ENCODE measurements at places on chromosomes 7 and 10. TPM values are rescaled to one million over a fixed set of nuclear protein-coding genes. Genes with fewer than 3 reads are reported as not detected.

Gene FRG2B
- total RNA-seq = not detected

Gene SFTPA1
- not detected for total RNA-seq

GRCh38 chr7:49023345-49024328 is 99.3 kb downstream of the CDC14C start:
- DNase-seq = no peak

DNA sequence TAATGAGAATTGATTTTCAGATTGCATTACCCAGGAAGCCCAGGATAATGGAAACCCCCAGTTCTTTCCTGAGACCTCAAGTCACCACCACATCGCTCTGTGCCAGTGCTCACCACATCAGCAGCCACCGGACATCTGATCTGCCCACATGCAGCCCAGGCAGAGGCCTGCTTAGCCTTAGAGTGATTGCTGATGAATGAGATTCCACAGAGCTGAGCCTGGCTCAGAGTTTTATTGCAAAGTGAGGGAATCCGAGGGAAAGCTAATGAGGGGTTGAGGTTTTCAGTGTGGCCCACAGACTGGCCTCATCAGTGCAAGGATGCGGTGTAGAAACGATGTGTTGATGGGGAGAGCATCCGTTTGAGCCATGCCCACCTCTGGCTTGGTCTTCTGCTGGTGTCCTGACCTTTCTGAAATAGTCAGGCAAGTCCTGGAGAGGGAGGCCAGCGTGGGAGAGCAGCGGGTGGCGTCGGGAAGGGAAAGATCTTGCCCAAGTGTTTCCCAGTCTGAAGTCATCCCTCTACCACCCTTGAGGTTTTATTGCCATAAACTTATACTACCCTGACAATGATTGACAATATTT is 120.3 kb downstream of the ITIH5 start:
- DNase-seq = no peak

DNA sequence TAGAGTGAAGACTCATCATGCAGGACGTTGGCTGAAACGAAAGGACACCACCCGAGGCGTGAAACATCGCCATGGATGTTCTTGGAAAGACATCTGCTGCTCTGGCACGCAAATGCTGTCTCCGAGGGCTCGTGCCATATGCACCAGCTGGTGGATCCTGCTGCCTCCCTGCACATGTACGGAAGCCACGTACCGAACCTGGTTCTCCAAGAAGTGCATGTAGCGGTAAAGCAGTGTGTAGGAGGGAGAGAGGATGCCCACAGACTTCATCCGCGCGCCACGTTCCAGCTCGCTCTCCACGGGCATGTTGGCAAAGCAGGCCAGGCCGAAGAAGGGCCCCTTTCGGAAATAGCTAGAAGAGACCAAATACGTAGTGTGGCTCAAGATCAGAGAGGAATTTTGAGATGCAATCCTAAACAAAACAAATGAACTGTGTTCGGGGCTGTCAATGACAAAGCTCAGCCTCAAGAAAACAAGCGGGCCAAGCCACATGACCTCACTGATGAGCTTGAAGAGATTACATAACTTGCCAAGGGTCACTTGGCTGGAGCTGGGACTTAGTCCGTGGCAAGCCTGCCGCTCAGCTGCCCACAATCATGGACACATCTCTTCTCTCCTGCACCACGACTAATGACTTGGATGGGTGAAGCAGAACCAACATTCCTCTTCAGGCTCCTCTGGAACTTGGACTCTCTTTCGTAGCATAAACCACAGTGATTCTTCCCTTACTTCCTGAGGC is 16.5 kb downstream of the DENND11 start:
- DNase-seq = no peak

DNA sequence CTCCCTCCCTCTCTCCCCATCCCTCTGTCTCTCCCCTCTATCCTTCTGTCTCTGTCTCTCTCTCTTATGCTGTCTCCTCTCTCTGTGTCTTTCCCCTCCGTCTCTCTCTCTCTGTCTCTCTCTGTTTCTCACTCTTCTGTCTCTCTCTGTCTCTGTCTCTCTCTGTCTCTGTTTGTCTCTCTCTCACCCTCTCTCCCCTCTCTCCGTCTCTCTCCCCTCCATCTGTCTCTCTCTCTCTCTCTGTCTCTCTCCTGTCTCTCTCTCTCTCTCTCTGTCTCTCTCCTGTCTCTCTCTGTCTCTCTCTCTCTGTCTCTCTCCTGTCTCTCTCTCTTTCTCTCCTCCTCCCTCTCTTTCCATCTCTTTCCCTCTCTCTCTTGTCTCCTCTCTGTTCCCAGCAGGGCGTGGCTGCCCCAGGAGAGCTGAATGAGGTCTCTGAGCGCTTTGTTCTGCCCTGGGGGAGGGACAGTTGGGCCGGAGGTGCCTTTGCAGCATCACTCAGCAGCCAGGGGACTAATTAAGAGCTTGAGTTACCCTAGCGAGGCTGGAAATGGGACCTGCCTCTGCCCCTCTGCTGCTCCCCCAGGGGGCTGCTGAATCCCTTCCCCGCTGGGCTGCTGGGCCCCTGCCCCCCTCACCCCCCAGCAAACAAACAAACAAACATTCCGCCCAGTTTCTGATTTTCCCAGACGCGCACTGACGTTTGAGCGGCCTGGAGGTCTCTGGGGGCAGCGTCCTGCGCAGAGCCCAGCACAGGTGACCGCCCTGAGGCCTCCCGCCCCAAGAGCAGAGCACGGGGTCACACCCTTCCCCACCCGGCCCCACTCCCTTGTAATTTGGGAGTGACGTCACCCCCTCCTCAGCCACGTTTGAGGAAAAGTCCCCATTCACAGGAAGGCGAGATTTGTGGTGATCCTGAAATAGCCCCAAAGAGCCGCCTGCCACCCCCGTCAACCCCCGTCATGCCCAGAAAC is 68.1 kb downstream of the PDGFA start:
- no peak for DNase-seq

- no peak for DNase-seq
Observed at GRCh38 chr10:5434017-5434753, 21.8 kb downstream of the NET1 start.

DNA sequence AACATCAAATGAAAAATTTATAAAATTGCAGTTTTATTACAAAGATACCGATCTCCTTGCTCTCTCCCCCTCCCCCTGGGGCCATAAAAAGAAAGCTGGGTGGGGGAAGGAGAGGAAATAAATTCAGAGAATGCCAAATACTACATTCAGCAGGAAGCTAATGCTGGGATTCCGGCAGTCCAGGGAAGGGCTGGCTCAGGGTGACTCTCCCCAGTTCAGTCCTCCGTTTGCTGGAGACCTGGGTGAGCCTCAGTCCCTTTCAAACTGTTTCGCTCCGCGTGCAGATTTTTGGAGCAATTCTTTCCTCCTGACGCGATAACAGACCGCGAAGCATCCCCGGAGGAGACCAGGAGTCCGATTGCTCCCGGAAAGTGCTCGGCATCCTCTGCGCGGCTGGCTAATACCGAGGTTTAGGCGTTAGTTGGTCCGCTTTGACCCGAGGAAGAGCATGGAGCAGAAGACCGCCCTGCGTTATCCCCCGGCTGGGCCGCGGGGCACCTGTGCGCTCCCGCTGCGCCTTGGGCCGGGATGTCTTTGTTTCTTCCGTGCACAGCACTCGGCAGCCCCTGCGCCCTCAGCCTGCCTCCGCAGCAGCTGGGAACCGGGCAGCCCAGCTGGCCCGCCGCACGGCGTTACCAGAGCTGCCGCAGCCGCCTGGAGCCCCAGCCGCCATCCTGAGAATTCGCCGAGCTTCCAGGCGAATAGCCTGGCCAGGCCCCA is 3.9 kb upstream of the HOXA2 start:
- no peak for DNase-seq

- DNase-seq = no peak
Observed at GRCh38 chr10:71059054-71059818, 153.1 kb upstream of the UNC5B start.

DNA sequence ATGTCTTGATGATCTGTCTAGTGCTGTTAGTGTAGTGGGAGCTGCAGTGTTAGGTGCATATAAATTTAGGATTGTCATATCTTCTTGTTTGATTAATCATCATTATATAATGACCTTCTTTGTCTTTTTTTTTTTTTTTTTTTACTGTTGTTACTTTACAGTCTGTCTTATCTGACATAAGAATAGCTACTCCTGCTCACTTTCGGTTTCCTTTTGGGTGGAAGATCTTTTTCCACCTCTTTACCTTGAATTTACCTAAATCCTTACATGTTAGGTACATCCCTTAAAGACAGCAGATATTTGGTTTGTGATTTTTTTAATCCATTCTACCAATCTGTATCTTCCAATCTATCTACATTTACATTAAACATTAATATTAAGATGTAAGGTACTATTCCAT is 113.6 kb upstream of the PCLO start:
- no peak for DNase-seq

GRCh38 chr10:58293989-58294388 is 25.0 kb downstream of the CISD1 start:
- no peak for DNase-seq

DNA sequence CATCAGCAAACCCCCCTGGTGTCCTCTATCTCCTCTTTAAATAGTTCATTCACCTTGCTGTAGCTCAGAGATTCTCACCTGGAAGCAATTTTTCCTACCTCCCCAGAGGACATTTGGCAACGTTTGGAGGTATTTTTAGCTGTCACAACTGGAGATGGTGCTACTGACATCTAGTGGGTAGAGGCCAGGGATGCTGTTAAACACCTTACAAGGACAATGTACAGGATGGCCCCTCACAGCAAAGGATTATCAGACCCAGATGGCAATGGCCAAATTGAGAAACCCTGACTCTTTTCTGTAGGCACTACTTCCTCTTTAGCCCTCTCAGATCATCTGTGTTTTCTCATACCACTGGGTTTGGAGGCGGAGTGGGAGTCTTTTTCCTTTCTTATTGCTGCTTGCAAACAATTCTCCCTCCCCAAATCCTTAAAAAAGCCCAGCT is 13.2 kb upstream of the TRA2A start:
- no peak for DNase-seq

DNA sequence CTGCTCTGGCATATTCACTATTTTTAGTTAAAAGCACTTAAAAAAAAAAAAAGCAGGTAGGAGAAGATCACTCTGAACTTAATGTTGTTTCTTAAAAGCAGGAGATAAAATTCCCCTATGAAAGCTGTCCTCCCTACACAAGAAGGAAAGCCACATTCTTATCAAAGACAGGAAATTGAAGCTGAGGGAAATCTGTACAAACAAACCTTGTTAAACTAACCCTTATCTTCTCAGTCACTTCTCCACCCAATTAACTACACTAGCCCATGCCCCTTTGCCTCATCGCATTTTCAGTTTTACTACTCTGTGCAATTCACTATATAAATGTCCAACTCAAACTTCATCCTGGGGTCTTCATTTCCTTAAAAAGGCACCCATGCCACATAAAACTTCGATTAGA is 2.7 kb upstream of the CDCA7L start:
- DNase-seq = no peak

DNA sequence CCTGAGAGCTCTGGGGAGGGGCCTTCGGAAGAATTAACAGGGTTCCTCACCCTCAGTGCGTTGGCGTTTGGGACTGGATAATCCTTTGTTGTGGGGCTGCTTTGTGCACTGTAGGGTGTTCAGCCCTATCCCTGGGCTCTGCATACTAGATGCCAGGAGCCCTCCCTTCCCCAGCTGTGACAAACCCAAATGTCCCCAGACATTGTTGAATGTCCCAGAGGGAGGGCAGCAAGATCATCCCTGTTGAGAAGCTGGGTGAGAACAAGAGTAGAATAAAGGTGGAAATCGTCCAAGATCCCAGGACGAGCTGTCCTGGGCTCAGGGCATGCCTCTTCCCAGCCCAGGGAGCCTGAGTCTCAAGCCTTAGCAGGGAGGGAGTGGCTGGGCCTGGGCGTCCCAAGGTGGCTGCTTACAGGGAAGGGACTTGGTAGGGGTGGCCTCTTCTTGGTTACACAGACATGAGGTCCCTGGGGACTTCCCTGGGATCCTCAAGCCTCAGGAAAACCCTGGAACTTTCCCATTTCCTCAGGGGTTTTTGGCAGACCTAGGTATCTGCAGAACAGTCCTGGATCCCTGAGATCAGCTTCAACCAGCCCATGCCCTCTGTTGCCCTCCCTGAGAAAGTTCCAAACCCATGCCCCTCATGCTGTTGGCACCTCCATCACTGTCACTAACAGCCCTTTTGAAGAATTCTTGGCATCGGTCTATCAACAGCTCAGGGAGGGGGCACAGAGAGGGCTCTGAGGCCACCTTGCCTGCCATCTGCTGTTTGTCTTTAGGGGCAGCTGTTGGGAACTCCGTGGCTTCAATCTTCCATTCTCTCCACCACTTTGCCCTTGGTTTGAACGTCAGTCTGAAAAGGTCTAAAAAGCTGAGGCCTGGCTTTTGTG is 53.7 kb downstream of the GOLGA7B start:
- no peak for DNase-seq

DNA sequence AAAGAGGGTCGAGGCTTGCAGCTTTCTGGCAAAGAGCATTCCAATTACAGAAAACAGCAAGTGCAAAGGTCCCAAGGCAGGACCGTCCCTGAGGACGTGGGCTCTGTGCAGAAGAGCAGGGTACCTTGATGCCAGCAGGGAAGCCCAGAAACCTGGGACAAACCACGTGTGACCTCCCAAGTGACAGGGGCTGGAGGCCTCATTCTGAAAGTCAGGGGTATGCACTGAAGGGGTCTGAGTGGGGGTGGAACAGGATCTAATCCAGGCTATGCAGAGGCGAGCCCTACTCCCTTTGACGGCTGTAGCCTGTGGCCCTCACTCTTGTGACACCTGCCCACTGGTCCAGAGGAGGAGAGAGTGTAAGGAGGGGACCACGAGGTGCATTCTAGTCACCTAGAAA is 22.9 kb downstream of the TMEM273 start:
- no peak for DNase-seq

Data from left colon (tissue), 2 donors.